Tibial nerve (tissue), 4 donors: ENCODE measurements at places on chromosomes 3 and 15.

DNA sequence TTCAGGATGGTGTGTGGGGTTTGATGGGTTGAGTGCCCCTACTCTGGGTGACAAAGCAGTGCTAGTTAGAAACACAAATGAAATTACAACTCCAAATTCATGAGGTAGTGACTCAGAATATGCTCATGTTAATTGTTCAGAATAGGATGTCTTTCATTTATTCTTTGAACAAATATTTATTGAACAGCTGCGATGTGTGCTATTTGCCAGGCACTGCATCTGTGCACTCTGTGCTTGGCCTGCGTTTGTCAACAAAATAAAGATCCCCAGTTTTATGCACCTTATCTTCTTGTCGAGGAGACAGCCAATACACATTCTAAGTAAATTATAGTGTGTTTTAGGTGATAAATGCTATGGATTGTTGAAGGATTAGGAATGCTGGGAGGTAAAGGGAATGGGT lies 27.3 kb downstream of the MED12L start:
- no peak for DNase-seq
- no peaks in the 10 kb centered on the region for H3K4me1 ChIP-seq
- no peak overlapping the region for H3K4me3 ChIP-seq
- no peaks in the 10 kb centered on the region for H3K36me3 ChIP-seq
- H3K27me3 ChIP-seq: no peaks in the 10 kb centered on the region

- no peaks in the 10 kb centered on the region for H3K36me3 ChIP-seq
- no peaks in the 10 kb centered on the region for H3K4me1 ChIP-seq
- peak; percentile 43 for DNase-seq
- no peaks in the 10 kb centered on the region for H3K27me3 ChIP-seq
- H3K27ac ChIP-seq: no peak within 1 kb of the TSS
- peak within 1 kb of the TSS; percentile 52 for H3K4me3 ChIP-seq
These were observed at the start of gene CFAP161 for GRCh38 chr15:81133782-81134461. Gene CFAP161, plus strand, starts transcription at chr15:81134270. Its CDS starts 60 bp downstream, at chr15:81134330.

GRCh38 chr3:8445861-8446260 lies 55.8 kb upstream of the LMCD1 start:
- no peaks in the 10 kb centered on the region for H3K36me3 ChIP-seq
- peaks cover 42% of the 10 kb centered on the region for H3K4me1 ChIP-seq
- no peak overlapping the region for H3K4me3 ChIP-seq

DNA sequence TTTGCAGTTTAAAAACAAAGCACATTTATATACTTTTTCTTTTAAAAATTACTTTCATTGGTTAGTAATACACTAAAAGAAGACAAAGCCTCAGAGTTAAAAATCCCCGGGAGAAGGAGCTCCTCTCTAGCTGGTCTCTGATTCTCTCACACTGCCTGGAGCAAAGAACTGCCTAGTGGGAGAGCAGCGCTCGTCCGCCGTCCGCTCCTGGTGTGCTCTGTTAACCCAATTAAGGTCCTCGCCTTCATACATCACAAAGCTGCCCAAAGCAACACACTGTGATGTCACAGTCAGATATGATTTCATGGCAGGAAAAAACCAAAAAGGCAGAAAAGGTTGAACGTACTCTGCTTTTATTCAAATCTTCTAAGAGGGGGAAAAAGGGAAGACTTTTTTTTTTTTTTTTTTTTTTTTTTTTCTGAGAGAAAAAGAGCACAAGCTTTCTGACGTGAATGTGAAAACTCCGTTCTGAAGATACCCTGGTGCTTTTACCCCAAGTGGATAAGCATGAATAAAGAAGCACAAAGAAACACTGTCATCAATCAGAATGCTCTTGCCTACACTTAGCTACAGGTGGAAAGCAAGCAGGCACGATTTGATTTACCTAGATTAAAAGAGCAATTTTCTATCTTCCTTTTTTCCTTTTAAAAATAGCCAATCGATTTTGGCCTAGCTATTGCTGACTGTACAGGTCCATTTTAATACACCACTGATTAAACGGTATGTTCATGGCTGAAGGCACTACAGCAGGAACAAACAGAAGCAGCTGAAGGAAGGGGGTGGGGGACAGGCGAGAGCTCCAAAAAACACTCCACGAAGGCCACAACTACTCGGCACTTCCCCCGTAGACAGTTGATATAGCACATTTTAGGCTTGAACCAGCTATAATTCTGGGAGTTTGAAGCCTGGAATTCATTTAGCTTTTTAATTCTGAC lies 115.2 kb downstream of the TIGIT start:
- H3K27ac ChIP-seq: peak overlapping the region; percentile 70
- no peak overlapping the region for H3K4me3 ChIP-seq
- no peaks in the 10 kb centered on the region for H3K27me3 ChIP-seq
- no peaks in the 10 kb centered on the region for H3K36me3 ChIP-seq

- no peak for DNase-seq
- peaks cover 11% of the 10 kb centered on the region for H3K27me3 ChIP-seq
- H3K27ac ChIP-seq: no peak overlapping the region
- peaks cover 8% of the 10 kb centered on the region for H3K4me1 ChIP-seq
- no peak overlapping the region for H3K4me3 ChIP-seq
These were observed 62.3 kb upstream of the CPOX start for GRCh38 chr3:98655666-98656065.

- peaks cover 17% of the 10 kb centered on the region for H3K4me1 ChIP-seq
- H3K27ac ChIP-seq: peak overlapping the region; percentile 96
- no peaks in the 10 kb centered on the region for H3K36me3 ChIP-seq
- H3K4me3 ChIP-seq: peak overlapping the region; percentile 67
- DNase-seq: peak; percentile 68
These were observed 582 bp upstream of the SLCO3A1 start for GRCh38 chr15:91852741-91853510.

GRCh38 chr3:42680271-42680670 lies 5.1 kb upstream of the KLHL40 start:
- H3K4me1 ChIP-seq: no peaks in the 10 kb centered on the region
- H3K27me3 ChIP-seq: no peaks in the 10 kb centered on the region
- no peaks in the 10 kb centered on the region for H3K36me3 ChIP-seq
- H3K4me3 ChIP-seq: no peak overlapping the region
- no peak overlapping the region for H3K27ac ChIP-seq
- no peak for DNase-seq

GRCh38 chr3:41569632-41570305 lies 370.5 kb downstream of the CTNNB1 start:
- no peak overlapping the region for H3K27ac ChIP-seq
- peaks cover under 1% of the 10 kb centered on the region for H3K4me1 ChIP-seq
- DNase-seq: no peak
- H3K4me3 ChIP-seq: no peak overlapping the region
- H3K27me3 ChIP-seq: no peaks in the 10 kb centered on the region
- no peaks in the 10 kb centered on the region for H3K36me3 ChIP-seq

GRCh38 chr15:66210684-66211083 lies 42.9 kb downstream of the MEGF11 start:
- no peak overlapping the region for H3K4me3 ChIP-seq
- H3K27ac ChIP-seq: no peak overlapping the region
- H3K4me1 ChIP-seq: no peaks in the 10 kb centered on the region

- H3K36me3 ChIP-seq: no peaks in the 10 kb centered on the region
- peak overlapping the region; percentile 77 for H3K4me3 ChIP-seq
- H3K4me1 ChIP-seq: peaks cover 53% of the 10 kb centered on the region
- DNase-seq: no peak
These were observed 6.1 kb downstream of the BCL6 start for GRCh38 chr3:187739094-187739560.

- DNase-seq: no peak
- H3K27ac ChIP-seq: no peak overlapping the region
- H3K27me3 ChIP-seq: no peaks in the 10 kb centered on the region
- H3K4me1 ChIP-seq: no peaks in the 10 kb centered on the region
- no peak overlapping the region for H3K4me3 ChIP-seq
These were observed 25.0 kb upstream of the PLA2G4D start for GRCh38 chr15:42119446-42119760.

- peaks cover 88% of the 10 kb centered on the region for H3K4me1 ChIP-seq
- H3K36me3 ChIP-seq: no peaks in the 10 kb centered on the region
- H3K27me3 ChIP-seq: peaks cover 15% of the 10 kb centered on the region
- H3K4me3 ChIP-seq: peak overlapping the region; percentile 50
- H3K27ac ChIP-seq: peak overlapping the region; percentile 98
- peak; percentile 85 for DNase-seq
These were observed 4.2 kb downstream of the SEMA3B start for GRCh38 chr3:50272911-50273688.

DNA sequence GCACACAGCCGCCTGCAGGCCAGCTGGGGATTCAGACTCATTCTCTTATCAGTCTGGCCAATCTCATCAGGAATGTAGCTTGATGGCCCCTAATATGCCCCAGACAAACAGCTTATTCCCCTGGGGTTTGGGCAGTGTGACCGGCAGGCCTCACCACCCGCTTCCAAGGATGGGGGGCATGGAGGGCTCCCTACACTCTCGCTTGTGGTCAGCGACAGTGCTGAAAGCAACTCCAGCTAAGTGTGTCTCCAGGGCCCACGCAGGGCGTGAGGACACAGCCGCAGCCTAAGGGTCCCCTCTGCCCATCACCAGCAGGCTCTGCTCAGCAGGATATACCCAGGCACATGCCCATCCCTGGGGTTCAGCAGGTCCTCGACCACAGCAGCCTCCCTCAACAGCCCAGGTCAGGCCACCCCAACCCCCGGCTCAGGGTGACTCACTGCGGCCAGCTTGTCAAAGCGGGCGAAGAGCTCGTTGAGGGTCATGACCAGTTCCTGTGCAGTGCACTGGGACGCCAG lies 116.7 kb downstream of the ADCY5 start:
- H3K4me1 ChIP-seq: peaks cover 9% of the 10 kb centered on the region
- H3K4me3 ChIP-seq: no peak overlapping the region
- H3K36me3 ChIP-seq: no peaks in the 10 kb centered on the region
- H3K27me3 ChIP-seq: no peaks in the 10 kb centered on the region
- DNase-seq: no peak
